Left ventricle myocardium superior (tissue), 1 donor: ENCODE measurements at places on chromosomes 1 and 21. TPM values are rescaled to one million over a fixed set of nuclear protein-coding genes. Genes with fewer than 3 reads are reported as not detected.
A peak's percentile ranks its signal among the peaks of the same experiment; 100 is the strongest.

Gene RALGPS2
- 13.7 TPM for total RNA-seq

Gene RNU1-3
- total RNA-seq: 4,234 TPM

Gene BSND
- total RNA-seq: not detected

Gene KRTAP7-1
- not detected for total RNA-seq

Gene PIK3CD
- 3.4 TPM for total RNA-seq

Gene FCRL3
- not detected for total RNA-seq

Gene SHE
- 10.2 TPM for total RNA-seq

Gene NBPF19
- total RNA-seq: 3.3 TPM

Gene PDE9A
- total RNA-seq: 4.1 TPM

- DNase-seq: no peak
Observed at GRCh38 chr1:240652549-240652948, 40.6 kb upstream of the GREM2 start.

DNA sequence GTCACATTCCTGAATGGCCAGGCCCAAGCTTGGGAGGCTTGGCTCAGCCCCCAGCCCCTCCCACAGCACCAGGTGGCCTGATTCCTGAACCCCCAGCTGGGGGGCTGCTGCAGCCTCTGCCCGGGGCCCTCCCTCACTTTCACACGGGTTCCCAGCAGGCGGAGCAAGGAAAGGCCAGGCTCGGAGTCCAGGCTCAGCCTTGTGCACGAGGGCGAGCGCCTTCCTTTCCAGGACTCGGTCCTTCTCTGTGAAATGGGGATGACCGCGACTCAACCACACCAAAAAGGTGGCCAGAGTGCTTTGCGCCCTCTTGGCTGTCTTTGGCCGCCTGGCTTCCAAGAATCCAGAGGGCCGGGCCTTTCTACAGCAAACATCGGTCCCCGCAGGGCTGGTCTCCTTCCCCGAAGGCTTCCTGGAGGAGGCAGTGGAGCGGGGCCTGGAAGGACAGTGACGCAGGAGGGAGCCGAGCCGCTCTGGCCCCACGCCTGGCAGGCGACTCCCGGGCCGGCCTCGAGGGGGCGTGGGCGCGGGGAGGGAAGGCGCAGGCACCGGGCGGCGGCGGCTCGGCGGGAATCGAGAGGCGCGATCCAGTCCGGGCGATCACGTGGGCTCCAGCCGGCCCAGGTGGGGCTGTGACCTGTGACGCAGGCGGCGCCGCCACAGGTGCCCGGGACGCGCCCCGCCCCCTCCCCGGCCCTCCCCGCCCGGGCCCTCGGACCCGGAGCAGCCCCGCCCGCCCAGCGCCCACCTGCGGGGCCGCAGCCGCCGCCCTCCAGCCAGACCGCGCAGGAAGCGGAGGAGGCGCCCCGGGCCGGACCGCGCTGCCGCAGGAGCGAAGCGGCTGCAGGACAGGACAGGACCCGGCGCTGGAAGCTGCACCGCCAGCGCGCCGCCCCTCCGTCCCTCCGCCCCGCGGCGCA is at the start of gene ARHGEF16:
Gene ARHGEF16, plus strand, starts transcription at position 775 of the 920 bp plus-strand sequence. CDS start 8,420 bp downstream, outside the sequence.
- DNase-seq: peak; percentile 79

DNA sequence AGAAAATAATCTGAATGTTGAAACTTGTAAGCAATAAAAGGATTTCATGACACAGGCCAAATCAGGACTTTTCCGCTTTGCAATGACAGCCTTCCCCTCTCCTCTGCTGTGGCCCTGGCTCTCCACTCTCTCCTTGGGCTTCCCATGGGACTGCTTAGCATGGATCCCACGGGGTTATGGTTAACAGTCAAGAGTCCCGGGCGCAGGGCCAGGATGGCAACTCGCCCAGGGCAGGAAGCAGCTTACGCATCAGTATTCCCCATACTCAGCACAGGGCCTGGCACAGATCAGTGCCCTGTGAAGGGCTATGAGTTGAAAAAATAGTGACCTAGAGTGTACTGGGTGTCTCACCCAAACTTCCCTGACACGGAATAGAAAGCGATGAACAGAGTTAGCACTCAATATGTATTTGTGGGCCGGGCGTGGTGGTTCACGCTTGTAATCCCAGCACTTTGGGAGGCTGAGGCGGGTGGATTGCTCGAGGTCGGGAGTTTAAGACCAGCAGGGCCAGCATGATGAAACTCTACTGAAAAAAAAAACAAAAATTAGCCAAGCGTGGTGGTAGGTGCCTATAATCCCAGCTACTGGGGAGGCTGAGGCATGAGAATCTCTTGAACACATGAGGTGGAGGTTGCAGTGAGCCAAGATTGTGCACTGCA is 29.1 kb upstream of the GRHL3 start:
- peak; percentile 93 for DNase-seq

GRCh38 chr1:163230827-163231226 is 28.1 kb upstream of the RGS5 start:
- no peak for DNase-seq

DNA sequence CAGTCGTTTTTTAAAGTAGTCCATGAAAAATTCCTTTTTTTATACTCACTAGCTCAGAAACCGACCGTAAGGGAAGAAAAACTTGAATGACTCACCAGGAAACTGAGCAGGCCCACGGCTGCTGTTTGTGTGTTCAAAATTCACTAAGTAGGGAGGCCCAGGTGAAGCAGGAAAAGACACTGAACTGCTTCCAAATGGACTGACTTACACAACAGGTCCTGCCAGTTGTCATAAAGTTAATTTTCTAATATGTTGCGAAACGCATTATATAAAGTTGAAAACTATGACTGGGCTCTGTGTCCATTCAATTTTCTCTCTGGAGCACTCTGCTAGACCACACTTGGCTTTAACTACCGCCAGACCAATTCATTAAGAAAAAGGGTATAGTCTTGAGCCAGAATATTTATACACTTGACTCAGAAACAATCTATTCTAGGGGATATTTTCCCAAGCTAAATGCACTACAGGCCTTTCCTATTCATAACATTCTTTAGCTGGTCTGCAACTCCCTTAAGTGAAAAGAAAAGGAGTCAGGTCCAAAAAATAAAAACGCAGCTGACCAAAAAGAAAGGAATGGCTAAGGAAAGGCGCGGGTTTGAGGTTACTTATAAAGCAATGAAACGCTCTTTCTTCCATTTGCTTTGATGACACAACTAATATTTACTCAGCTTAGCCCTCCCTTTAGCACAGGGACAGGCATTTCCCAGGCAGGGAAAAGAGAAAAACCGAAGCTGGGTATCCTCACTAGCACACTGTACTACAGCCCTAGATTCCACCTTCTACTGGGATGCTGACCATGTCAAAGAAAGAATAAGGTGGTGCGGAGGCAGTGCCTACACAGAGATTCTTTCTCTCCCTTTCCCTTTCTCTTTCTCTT is 306.3 kb upstream of the ESRRG start:
- DNase-seq: no peak

GRCh38 chr1:53600561-53600960 is 138.4 kb downstream of the GLIS1 start:
- no peak for DNase-seq

DNA sequence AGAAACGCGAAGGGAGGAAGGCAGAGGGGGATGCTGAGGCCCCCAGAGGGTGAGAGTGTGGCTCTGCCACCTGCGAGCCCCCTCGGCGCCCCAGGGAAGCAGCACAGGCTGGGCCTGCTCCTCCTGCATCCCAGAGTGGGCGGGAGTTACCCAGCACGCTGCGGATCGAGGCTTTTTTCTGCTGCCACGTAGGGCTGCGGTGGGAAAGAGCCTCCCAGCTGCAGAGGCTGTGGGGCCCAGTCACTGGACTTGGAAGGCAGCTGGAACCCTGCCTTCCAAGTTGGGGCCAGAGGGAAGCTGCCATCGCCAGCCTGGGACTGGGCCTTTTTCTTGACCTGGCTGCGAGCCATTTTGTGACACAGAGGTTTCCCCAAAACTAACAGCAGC is 2.3 kb upstream of the GRIK3 start:
- no peak for DNase-seq

- DNase-seq: peak; percentile 52
Observed at GRCh38 chr1:6098303-6099215, 52.9 kb downstream of the KCNAB2 start.

DNA sequence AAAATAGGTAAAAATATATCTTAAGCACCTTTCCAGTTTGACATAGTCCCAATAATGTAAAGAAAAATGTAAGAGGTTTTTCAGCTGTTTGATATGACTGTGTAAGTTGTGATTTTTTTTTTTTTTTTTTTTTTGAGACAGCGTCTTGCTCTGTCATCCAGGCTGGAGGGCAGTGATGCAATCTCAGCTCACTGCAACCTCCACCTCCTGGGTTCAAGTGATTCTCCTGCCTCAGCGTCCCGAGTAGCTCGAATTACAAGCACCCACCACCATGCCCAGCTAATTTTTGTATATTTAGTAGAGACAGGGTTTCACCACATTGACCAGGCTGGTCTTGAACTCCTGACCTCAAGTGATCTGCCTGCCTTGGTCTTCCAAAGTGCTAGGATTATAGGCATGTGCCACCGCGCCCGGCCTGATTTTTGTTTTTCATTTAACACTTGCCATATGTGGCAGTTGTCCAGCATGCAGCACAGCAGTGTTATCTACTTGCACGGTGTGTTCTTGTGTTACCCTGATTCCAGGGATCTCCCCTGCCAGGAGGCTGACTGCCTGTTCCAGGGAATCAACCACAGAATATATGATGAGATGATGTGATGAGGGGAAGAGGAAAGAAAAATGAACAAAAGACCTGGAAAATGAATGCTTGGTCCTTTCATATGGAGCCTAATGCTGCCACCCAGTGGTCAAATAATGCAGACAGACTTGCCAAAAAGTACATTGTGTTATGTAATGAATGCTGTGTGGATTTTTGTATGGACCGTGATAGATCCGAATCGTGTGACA is 79.0 kb downstream of the RAVER2 start:
- DNase-seq: peak; percentile 60

- DNase-seq: no peak
Observed at GRCh38 chr1:58748666-58749065, 35.2 kb downstream of the JUN start.

DNA sequence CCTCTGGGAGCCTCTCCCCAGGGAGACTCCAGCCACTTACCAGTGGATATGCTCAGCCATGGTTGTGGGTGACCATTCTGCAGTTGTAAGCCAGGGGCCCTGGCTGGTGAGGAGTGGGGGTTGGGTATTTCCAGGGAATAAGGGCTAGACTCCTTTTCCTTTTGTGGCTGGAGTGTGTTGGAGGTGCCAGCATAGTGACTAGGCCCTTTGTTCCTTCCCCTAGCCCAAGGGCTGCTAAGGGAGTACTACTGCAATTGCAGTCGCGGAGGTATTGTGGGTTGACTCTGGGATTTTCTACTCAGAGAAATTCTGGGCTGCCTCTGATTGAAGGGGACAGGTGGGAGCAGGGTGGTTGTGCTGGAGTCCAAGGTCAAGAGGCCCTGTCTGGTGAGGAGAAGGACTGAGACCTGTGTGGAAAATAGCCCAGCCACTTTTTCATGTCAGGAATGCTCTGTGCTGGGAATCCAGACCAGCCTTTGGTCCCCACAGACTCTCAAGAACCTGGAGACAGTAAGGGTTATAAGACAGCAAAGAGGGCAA is 43.1 kb downstream of the MROH9 start:
- DNase-seq: no peak

DNA sequence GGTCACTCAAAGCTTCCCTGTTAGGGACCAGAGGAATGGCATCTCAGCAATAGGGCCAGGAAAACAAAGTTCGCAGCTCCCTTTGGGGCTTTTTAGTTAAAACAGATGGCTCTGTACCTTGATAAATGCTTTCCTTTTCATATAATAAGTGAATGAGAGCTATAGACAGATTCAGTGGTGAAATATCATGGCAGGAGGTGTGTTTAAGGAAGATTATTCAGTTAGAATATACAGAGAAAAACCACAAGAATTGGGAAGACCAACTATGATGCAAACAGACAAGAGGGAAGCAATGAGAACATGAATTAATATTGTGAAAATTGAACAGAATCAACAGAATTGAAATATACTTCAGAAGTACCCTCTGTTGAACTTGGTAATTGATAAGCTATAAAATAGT is 379.4 kb downstream of the PLPP3 start:
- no peak for DNase-seq

DNA sequence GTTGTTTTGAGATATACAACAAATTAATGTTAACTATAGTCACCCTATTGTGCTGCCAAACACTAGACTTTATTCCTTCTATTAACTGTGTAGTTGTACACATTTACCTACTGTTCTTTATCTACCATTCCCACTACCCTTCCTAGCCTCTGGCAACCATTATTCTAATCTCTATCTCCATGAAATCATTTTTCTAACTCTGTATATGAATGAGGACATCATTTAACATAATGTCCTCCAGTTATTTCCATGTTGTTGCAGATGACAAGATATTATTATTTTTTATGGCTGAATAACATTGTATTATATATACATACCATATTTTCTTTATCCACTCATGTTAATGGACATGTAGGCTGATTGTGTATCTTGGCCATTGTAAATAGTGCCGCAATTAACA is 366.3 kb downstream of the TBX15 start:
- DNase-seq: no peak

DNA sequence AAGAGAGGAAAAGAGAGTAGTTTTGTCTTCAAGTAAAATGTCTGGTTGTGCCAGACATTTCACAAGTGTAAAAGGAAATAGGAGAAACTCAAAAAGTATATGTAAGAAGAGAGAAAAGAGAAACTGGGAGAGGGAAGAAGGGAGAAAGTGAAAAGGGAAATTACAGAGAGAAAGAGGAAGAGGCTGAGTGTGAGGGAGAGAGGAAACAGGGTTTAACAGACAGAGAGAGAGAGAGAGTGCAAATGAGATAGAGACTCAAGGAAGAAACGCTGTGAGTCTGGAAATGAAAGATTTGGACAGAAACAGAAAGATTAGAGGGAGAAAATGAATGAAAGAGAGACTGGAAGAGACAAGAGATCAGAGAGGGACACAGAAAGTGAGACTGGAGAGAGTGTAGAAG is 806.2 kb downstream of the PLA2G4A start:
- no peak for DNase-seq

GRCh38 chr1:22817462-22817861 is 106.8 kb downstream of the EPHB2 start:
- no peak for DNase-seq

- no peak for DNase-seq
Observed at GRCh38 chr1:25460020-25460419, 29.3 kb downstream of the MACO1 start.

GRCh38 chr1:92921031-92922023 is 39.9 kb downstream of the DIPK1A start:
- no peak for DNase-seq

GRCh38 chr1:51859333-51859732 is 19.2 kb downstream of the NRDC start:
- DNase-seq: no peak

GRCh38 chr21:32382108-32382644 is 10.6 kb downstream of the URB1 start:
- DNase-seq: no peak

DNA sequence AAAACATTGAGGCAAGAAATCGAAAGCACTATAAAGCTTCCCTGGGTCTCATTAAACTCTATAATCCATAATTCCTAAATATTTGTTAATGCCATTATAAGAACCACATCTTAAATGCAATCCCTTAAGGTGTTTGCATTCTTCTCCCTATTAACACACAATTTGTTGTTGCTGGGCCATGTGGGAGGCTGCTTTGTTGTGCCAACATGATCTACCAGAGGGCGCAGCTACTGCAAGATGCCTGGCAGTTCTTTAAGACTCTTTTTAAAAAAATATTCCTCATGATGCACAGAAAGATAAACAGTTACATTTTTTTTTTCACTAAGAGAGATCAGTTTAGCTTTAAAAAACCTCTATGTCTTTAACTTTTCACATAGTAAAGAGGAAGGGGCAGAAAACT is 39.0 kb upstream of the BCAS2 start:
- DNase-seq: no peak

GRCh38 chr1:64834734-64835133 is 89.9 kb downstream of the RAVER2 start:
- no peak for DNase-seq
